Amniotic stem cell (primary cell): ENCODE measurements at places on chromosomes 12 and 14.

- DNase-seq: no peak
Observed at GRCh38 chr12:54082397-54082892, 28.8 kb downstream of the HOXC4 start.

DNA sequence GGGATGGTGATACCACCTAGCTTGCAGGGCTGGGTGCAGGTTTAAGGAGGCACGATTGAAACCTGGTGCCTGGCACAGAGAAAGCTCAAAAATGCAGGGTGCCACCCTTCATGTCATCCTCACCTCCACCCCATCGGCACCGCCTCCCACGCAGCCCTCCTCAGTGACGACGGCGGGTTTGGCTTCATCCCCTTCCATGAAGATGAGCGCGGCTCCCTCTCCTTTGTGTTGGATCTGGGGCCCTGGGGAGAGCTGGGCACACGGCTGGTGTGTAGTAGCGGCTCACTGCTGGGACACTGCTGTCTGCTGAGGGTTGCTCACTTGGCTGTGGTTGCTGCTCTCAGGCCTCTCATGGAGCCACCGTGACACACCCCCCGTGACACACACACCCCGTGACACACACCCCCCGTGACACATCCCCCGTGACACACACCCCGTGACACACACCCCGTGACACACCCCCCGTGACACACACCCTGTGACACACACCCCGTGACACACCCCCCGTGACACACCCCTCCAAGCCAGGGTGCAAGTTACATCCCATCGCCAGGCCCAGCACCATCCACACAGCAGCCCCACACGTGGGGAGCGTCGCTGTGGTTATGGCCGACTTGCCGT lies 42.9 kb upstream of the FZD10 start:
- DNase-seq: no peak

DNA sequence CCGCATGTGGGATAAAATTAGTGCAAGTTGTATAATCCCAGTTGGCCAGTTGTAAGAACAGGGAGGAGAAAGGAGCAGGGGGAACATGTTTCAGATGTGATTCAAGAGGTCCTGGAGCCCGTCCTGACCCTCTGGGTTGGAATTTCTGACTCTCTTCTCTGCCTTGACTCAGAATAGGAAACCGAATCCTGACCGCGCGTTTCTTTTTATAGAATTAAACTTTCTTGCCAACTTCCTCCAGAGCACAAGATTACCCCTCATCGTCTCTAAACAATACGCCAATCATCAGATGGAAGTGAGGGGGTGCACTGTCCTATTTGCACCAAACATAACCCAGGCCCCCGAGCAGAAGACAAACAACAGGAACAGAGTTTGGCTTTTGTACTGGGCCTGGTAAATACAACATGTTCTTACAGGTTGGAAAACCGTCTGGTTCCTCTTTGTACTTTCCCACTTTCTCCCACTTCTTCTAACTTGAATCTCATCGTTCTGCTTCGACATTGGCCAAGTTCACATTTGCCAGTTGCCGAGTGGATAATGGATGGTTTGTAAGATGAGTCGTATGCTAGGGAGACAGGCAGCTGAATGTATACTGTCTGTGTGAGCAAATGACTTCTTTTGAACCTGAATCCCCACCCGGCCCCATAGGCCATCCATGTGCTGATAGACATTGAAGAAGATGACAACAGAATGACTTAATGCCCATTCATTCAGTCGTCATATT lies 42.6 kb upstream of the MED13L start:
- DNase-seq: peak; percentile 90

- DNase-seq: no peak
Observed at GRCh38 chr12:52293926-52294325, 2.6 kb upstream of the KRT81 start.

- no peak for DNase-seq
Observed at GRCh38 chr12:112851024-112851777, 55.6 kb upstream of the OAS1 start.
